Fibroblast of lung (primary cell): ENCODE measurements at places on chromosomes 1 and 21. TPM values are rescaled to one million over a fixed set of nuclear protein-coding genes. Genes with fewer than 3 reads are reported as not detected.

DNA sequence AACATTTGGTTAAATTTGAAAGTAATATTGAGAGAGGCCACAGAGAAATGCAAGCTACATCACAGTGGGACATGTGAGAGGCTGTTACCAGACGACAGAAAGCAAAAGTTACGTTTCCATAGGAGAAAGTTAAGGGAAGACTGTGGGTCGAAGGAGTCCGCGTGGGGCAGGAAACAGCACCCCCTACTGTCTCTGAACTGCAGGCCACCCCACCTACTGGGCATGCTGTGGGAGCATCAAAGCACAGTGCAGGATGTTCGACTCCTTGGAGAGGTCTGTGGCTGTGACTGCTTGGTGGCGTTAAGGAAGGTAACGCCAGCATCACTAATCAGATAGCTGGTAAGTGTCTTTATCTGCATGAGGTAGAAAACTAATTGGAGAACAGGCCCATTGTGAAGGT is 123.9 kb downstream of the PTBP2 start:
- DNase-seq: no peak
- H3K4me1 ChIP-seq: no peaks in the 10 kb centered on the region
- H3K27me3 ChIP-seq: no peaks in the 10 kb centered on the region
- no peak overlapping the region for H3K27ac ChIP-seq
- H3K4me3 ChIP-seq: no peak overlapping the region

- H3K4me3 ChIP-seq: no peak overlapping the region
- no peak overlapping the region for H3K27ac ChIP-seq
- H3K36me3 ChIP-seq: no peaks in the 10 kb centered on the region
- peaks cover 2% of the 10 kb centered on the region for H3K4me1 ChIP-seq
Measured at GRCh38 chr1:113394043-113394862, 3.9 kb downstream of the MAGI3 start.

DNA sequence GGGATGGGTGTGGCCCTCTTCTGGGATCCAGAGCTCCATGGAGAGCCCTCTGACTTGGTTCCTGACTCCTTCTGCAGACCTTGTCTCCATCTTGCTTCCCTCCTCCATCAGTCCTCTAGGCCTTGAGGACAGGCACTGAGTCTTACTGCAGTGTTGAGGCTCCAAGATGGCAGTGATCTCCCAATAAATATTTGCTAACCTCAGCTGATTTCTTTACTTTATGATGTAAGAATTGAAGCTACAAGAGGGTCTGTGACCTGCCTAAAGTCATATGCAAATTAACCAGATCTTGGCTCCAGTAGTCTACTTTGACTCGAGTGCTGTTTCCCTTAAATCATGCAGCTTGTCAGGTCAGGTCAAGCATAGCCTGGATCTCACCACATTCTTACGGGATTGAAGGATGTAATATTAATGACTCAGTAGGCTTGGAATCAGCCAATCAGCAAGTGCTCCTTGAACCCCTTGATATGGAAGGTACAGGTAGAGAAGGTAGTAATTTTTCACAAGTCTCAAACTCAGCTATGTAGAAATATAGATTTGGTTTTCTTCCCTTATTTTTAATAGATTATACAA is 93.0 kb downstream of the CLIC6 start:
- no peaks in the 10 kb centered on the region for H3K4me1 ChIP-seq
- H3K27ac ChIP-seq: no peak overlapping the region

- H3K27me3 ChIP-seq: no peaks in the 10 kb centered on the region
- peaks cover 5% of the 10 kb centered on the region for H3K36me3 ChIP-seq
- DNase-seq: peak; percentile 35
- H3K4me3 ChIP-seq: no peak overlapping the region
- peaks cover 16% of the 10 kb centered on the region for H3K4me1 ChIP-seq
Measured at GRCh38 chr1:15761366-15762128, 3.0 kb downstream of the FBLIM1 start.

DNA sequence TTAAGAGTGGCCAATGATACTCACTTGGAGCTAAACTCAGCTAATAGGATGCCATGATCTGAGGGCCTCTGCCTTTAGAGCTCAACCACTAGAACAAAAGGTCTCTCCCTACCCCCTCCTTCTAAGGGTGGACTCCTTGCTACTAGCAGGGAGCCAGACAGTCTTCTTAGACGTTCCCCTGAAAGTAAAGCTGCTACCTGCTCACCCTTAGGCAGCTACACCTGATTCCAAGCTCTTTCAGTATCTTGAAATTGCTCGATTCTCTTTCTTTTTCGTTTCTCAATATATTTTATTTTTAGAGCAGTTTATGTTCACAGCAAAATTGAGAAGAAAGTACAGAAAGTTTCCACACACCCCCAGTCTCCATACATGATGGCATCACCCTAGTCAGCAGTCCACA is 112.6 kb upstream of the KCNJ15 start:
- H3K27me3 ChIP-seq: no peaks in the 10 kb centered on the region
- H3K4me3 ChIP-seq: no peak overlapping the region
- no peaks in the 10 kb centered on the region for H3K4me1 ChIP-seq
- no peaks in the 10 kb centered on the region for H3K36me3 ChIP-seq
- no peak overlapping the region for H3K27ac ChIP-seq

GRCh38 chr1:240804475-240804874 is 192.5 kb upstream of the GREM2 start:
- no peaks in the 10 kb centered on the region for H3K36me3 ChIP-seq
- no peak overlapping the region for H3K4me3 ChIP-seq

DNA sequence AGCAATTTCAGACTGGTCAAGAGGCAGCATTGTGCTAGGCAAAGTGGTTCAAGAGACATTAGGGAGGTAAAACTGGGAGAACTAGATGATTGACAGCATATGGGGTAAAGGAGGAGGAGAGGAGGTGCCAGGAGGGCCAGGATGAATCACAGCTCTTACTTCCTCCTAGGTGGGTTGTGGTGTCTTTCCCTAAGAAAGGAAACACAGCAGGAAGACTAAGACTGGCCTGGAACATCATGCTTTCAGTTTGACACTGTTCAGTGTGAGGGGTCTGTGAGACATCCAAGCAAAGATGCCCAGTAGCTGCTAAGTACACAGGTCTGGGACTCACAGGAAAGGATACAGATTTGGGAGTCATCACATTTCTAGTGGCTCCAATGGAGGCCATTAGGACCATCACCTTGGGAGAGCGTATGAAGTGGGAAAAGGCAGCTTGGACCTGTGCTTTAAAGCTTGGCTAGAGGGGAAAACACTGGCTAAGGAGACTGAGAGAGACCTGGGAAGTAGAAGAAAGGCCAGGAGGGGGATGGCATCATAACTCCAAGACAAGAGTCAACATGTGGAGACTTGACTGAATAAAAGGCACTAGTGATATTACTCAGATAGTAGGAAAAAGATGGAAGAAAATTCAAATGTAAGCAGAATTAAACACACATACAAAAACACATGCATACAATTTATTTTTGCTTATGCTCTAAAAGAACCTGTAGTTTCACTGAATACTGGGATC is 17.3 kb downstream of the CD58 start:
- no peaks in the 10 kb centered on the region for H3K36me3 ChIP-seq
- no peak for DNase-seq

Gene ASCL5
- total RNA-seq: under 0.01 TPM in 1 of 2 replicates, not detected in the other

GRCh38 chr1:43317817-43318471 is 17.2 kb downstream of the TIE1 start:
- no peaks in the 10 kb centered on the region for H3K36me3 ChIP-seq
- H3K27me3 ChIP-seq: no peaks in the 10 kb centered on the region
- H3K4me1 ChIP-seq: no peaks in the 10 kb centered on the region
- peak; percentile 55 for DNase-seq
- no peak overlapping the region for H3K4me3 ChIP-seq

Gene S100A7
- not detected in 2 replicates for total RNA-seq
